ENCODE measurements at places on chromosomes 16 and 17.

DNA sequence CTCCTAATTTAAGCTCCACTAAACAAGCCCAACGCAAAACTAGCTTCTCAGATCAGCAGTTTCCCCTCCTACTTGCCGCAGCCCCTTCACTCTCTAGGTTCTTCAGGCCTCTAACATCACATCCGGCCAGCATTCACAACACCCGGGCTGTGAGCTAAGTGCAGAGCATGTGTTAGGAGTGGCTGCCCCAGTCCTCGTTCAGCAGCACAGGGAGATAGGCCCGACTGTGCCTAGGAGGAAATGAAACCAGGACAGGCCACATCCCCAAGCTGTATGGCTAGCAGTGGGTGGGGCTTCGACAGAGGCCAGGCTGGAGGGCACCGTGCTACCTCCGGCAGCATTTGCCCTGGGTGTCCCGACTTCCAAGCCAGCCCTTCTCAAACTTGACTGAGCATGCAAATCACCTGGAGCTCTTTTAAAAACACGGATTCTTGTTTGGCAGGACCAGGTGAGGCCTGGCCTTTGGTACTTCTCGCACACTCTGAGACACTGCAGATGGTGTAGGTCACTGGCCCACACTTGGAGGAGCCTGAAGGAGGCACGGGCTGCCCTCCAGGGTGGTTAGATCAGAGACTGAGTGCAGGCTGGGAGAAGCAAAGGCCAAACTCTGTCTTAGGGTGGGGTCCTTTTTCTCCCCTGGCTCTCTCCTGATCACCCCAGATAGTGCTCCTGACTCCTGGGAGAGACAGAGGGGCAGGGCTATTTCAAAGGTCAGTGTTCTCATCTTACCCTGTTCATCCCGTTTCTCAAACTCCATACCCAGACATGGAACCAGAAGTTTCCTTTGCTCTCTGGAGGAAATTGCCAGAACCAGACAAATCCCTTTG, 202.0 kb downstream of the C16orf78 start:
- DNase-seq: no peak

DNA sequence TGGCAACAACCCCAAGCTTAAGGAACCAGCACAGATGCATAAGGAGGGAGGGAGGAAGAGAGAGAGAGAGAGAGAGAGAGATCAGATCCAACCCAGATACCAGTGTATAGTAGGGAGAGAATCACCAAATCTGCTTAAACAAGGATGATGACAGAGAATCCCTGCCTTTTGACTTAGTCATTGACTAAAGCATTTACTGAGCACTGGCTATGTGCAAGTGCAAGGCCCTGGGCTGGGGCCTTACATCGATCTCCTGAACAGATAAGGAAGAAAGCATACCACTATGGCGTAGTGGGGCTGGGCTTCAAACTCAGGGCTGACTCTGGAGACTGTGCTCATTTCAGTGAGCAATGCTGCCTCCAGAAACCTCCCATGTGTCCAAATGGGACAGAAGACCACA, 15.8 kb downstream of the TSNAXIP1 start:
- DNase-seq: no peak

GRCh38 chr17:16472539-16472938, 19.5 kb downstream of the LRRC75A start:
- no peak for DNase-seq

- DNase-seq: no peak
These were observed 28.3 kb upstream of the CRISPLD2 start for GRCh38 chr16:84791501-84791900.

GRCh38 chr16:85207357-85207921, 95.2 kb upstream of the CIBAR2 start:
- DNase-seq: no peak

DNA sequence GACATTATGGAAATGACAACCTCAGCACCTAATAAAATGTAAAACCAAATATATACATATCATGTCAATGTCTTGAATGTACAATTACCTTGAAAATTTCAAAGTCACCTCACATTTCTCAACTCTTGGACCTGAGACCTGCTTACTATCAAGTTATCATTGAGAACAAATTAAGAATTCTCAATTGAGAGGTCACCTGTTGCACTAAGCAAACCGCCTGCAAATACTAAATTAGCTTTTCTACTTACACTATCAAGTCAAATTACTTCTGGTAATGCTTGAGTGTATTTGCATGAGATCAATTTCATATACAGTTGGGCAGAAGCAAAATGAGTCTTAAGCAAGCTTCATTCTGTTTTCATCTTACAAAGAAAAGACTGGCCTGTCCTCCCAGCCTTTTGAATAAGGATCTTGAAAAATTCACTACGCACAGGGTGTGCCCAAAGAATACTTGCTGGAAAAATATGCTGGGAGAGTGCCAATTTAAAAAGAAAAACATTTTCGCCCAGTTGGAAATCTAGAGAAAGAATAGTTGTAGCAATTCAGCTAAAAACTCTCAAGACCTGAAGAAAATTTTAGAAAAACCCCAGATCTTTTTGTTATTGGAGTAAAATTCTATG, 35.7 kb downstream of the KANSL1 start:
- no peak for DNase-seq

DNA sequence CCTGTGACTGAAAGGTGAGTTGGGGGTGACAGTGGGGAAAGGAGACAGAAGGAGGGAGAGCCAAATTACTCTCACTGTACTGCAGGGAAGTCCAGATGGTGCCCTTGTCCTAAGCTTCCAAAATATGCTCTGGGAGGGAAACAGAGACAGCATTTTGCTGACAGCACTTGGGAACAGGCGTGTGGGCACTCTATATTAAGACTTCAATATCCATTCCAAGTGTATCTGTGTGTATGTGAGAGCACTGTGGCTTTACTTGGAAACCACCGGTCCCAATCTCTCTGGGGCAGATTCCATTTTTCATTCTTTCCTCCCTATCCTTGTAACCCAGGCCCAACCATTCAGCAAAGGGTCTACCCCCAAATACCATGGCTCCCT, 407.3 kb downstream of the UTP18 start:
- no peak for DNase-seq

DNA sequence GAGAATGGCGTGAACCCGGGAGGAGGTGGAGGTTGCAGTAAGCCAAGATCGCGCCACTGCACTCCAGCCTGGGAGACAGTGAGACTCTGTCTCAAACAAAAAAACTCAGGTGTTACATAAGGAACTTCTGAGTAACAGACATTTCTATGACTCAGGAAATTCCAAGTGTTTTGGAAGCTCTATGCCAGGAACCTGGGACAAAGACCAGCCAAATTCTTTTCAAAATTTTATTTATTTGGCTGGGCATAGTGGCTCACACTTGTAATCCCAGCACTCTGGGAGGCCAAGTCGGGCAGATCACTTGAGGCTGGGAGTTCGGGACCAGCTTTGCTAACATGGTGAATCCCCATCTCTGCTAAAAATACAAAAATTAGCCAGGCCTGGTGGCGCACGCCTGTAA, 5.2 kb upstream of the SH2B1 start:
- no peak for DNase-seq

GRCh38 chr16:592518-593306, 2.8 kb downstream of the RAB40C start:
- no peak for DNase-seq

DNA sequence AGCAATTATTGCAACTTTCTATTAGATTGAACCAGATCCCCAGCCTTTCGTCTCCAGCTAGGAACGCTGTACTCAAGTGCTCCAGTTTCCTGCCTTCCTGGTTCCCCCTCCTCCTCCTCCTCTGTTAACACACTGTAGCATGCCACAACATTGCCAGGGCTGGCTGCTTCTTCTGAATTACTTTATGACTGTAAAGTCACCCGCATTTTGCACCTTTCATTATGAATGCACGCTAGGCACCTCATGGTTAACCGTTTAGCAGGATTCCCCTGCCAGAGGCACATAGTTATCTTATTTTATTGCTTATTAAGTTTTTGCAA, 4.5 kb downstream of the ZNF423 start:
- no peak for DNase-seq

- no peak for DNase-seq
These were observed 65.3 kb downstream of the RMI2 start for GRCh38 chr16:11410376-11411058.

- DNase-seq: no peak
These were observed 9.8 kb downstream of the ESRP2 start for GRCh38 chr16:68226116-68226515.

GRCh38 chr16:89576153-89577054, 846 bp downstream of the CPNE7 start:
- DNase-seq: no peak

DNA sequence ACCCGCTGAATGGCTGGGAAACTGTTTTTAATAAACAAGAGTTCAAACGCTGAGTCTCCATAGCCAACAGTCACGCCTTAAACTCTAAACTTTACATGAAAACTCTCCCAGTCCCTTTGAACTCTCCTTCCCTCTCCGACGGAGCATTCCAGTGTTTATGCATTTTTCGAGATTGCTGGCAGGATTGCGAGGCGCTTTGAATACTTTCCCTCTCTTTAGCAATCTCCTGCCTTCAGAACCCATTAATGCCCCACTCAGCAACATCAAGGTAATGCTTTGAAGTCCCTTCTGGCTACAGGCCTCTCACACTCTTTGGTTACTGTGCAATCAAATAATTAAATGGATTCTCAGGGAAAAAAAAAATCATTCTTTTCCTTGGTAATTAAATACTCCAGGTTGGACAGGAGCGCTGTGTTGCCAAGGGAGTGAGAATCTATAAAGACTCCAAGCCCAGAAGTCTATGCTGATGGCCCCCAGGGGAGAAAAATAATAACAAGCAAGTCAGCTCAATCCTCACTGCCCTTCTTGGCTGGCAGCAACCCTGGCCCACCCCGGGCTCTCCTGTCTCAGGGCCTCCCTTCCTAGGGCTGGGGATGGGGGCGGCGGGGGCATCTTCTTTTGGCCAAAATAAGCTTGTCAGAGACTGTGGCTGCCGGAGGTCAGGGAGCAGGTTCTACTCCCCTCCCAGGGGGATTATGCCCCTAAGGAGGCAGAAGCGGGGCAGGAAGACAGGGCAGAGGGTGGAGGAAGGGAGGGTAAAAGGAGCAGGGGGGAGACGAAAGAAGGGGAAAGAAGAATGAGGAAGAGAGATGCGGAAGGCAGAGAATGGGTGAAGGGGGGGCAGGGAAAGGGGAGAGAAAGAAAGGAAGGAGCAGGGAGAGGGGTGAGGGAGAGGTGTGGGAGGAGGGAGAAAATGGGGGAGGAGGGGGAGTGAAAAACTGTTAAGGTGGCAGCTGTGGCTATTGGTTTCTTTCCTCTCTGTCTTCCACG, 45.2 kb downstream of the AXIN2 start:
- DNase-seq: no peak

DNA sequence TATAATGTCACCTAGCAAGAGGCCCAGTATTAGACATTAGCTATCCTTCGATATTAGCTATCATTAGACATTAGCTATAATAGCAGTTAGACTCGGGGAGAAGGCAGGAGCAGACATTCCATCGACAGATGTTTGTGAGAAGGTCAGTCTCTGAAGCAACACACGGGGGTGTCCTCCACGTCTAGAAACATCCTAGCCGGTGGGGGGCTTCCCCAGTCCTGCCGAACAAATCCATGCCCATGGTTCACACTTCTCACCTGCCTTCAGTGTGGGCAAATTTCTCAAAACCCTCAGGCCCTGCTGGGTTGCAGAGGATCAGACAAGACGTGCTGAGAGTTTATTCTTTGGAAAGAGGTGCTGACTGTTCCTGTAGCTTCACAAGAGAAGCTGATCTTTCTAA, 151.1 kb downstream of the IRF8 start:
- no peak for DNase-seq

GRCh38 chr16:9302072-9302471, 210.6 kb downstream of the HAPSTR1 start:
- no peak for DNase-seq

DNA sequence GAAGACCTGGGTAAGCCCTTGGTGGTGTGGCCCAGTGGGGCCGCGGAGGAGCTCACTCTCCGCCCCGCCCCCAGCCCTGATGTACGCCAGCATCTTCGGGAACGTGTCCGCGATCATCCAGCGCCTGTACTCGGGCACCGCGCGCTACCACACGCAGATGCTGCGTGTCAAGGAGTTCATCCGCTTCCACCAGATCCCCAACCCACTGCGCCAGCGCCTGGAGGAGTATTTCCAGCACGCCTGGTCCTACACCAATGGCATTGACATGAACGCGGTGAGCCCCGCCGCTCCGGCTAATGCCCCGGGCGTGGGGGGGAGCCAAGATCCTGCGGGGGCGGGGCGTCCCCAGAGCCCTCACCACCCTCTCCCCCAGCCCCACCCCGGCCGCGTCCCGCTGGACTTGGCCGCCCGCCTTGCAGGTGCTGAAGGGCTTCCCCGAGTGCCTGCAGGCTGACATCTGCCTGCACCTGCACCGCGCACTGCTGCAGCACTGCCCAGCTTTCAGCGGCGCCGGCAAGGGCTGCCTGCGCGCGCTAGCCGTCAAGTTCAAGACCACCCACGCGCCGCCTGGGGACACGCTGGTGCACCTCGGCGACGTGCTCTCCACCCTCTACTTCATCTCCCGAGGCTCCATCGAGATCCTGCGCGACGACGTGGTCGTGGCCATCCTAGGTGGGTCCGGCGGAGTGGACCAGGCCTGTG, 12.1 kb upstream of the DCAF7 start:
- DNase-seq: no peak

DNA sequence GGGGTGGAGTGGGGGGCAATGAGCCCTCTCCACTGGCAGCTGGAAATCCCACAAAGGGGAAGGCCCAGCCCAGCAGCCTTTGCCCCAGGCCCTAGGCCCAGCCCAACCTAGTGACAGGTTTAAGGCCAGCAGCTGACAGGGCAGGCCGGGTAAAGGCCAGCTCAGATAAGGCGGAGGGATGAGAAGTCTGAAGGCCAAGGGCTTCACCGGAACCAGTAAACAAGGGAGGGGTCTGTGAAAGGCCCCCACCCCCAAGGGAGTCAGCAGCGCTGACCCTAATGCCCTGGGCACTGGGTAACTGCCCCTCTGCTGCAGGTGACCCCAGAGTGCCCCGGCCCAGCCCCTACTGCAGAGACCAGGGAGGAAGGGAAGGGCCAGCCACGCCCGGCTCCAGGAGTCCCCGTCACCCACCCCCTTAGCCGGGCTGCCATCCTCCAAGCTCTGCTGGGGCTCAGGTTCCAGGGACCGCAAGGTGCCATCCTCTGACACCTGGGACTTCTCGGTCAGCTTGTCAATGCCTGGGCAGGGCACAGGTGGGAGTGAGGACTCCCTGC, 17.5 kb downstream of the OTOP3 start:
- no peak for DNase-seq

DNA sequence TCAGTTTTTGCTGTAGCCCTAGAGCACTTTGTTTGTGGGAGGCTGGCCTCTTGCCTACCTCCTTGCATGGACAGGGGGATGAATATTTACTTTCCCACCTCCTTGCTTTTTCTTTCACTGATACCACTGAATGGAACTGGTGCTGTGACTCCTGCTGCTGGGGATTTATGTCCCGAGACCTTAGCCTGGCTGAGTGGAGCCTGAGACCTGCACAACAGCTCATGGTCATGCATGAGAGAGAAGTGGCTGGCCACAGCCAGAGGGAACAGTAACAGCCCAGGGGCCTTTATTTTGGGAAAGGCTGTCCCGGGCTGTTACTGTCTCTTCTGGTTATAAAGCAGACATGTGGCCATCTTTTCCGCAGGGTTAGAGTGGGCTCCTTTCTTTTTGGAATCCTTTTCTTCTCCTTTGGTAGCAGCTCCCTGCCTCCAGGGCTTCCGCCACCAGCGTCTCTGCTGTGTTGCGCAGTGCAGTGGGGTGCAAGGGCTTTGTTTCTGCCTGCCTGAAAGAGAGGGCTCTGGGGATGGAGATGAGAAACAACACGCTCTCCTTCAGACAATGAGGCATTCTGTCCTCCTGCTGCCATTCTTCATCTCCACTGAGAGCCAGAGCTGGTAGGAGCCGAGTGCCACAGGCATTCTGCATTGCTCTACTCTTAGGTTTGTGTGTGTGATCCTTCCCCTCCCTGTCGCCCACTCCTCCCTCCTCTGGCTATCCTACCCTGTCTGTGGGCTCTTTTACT, 14.5 kb downstream of the SNX11 start:
- DNase-seq: no peak

Measured in T-helper 22 cell (primary cell).